ENCODE measurements at places on chromosomes 2 and 18.

- ATAC-seq, result no peak
Observed at GRCh38 chr2:152005607-152006006, 93.2 kb downstream of the CACNB4 start.

GRCh38 chr2:71474116-71474743 lies 20.9 kb downstream of the DYSF start:
- no peak for ATAC-seq

GRCh38 chr2:222732489-222733178 lies 61.2 kb downstream of the MOGAT1 start:
- ATAC-seq, result no peak

DNA sequence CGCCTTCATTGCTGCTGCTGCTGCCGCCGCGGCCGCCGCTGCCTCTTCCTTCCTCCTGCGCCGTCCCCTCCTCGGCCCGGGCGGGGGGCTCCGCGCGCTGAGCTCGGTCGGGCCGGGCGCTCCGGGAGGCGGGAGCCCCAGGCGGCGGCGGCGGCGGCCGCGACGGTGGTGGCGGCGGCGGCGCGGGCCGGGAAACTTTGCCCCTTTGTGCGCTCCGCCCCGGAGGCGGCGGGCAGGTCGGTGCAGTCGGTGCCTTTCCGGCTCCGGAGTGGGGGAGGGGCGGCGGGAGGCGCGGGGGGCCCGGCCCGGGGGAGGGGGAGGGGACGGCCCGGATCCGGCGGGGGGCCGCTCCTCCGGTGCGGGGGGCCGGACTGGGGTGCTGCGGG lies 205 bp downstream of the TET3 start:
- no peak for ATAC-seq

DNA sequence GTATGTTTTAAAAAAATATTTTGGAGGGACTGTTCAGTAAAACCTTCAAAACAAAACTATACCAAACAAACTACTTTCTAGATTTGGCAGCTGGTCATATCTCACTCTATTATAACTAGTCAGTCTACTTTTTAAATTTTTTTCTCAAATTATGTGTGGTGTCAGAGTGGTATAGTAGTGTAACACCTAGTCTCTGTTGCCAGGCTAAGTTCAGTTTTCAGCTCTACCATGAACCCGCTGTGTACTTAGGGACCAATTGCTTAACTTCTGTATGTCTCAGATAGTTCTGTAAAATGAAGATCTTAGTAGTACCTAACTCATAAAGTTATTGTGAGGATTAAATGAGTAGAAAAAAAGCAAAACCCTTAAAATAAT lies 54.3 kb downstream of the GPD2 start:
- ATAC-seq, result no peak

- no peak for ATAC-seq
Observed at GRCh38 chr2:235461763-235462414, 32.0 kb upstream of the AGAP1 start.

- peak; percentile 68 for ATAC-seq
Observed at GRCh38 chr2:159137511-159138241, 148.8 kb downstream of the WDSUB1 start.

- no peak for ATAC-seq
Observed at GRCh38 chr18:5710235-5710634, 166.4 kb upstream of the EPB41L3 start.

GRCh38 chr2:88671786-88672427 lies 19.6 kb upstream of the RPIA start:
- peak; percentile 72 for ATAC-seq

DNA sequence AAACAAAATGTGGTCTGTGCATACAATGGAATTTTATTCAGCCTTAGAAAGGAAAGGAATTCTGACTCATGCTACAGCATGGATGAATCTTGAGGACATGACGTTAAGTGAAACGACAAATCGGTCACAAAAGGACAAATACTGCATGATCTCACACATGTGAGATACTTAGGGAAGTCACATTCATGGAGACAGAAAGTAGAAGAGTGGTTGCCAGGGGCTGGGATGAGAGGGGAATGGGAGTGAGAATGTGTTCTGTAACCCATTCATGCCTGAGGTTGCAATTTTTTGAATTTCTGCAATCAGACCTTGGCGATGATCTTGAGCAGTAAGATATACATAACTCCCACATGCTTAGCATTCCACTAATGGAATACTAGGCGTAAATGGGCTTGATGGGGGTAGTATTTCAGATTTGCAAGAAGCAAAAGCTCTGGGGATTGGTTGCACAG lies 22.0 kb downstream of the FHL2 start:
- no peak for ATAC-seq

- peak; percentile 92 for ATAC-seq
Observed at GRCh38 chr2:232957657-232958090, 55.4 kb downstream of the NGEF start.

GRCh38 chr2:210445116-210445707 lies 31.3 kb downstream of the LANCL1 start:
- no peak for ATAC-seq

DNA sequence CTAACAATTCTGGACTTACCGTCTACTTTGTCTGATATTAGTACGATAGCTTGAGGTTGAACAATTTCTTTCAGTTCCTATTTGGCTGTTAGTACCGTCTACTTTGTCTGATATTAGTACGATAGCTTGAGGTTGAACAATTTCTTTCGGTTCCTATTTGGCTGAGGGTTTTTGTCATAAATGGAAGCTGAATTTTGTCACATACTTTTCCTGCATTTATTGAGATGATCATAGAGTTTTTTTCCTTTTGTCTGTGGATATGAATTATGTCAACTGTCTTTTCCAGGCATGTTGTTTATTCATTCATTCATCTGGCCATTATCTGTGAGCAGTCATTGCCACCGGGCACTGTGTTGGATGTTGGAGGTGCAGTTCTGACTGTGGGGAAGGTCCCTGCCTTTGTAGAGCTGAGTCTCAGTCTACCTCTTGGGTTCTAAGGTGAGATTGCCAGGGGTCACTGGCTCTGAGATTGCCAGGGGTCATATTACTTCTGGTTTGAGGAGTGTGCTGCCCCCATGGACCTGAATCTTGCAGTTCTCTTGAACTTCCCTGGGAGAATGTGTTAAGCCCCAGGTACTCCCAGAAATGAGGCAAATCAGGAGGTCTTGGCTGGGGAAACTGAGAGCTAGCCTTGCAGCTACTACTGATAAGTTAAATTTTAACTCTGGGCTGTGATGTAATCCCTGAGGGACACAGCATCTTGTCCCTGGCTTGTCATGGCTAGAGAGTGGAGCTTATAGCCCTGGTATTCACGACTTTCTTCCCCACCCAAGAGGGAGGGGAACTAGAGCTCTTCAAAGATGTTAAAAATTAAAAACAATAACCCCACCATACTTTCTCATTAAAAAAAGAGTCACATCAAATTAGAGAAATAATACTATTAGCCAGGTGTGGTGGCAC lies 89.1 kb upstream of the MBOAT2 start:
- no peak for ATAC-seq

- no peak for ATAC-seq
Observed at GRCh38 chr18:69635482-69635881, 234.8 kb downstream of the DOK6 start.

DNA sequence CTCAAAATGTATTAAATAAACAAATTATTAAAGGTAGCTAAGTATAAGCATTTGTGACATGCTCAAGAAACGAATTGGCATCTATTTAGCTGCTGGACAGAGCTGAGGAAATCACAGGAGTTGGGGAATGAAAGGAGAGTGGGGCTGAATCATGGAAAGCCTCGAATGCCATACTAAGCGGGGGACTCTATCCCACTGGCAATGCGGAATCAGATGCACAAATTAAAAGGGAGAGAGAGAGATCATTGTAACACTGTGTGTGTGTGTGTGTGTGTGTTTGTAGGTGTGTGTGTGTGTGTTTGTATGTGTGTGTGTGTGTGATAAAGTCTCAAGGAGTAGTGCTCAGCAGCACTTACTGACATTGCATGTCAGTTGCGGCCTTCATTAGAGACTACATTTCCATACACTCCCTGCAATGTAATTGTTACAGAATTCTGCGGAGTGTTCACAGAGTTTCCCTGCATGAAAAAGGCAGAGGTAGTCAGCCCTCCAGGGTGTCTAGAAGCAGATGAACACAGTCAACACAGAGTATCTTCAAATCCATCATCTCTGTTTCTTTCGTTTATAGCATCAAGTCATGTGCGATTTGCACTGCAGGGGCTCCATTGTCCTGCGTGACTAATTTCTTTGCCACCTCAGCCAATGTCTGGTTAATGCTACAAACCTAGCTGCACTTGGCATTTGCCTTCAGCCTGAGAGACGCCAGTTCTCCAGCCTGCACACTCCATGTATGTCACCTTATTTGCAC lies 111.7 kb upstream of the CYRIA start:
- no peak for ATAC-seq

DNA sequence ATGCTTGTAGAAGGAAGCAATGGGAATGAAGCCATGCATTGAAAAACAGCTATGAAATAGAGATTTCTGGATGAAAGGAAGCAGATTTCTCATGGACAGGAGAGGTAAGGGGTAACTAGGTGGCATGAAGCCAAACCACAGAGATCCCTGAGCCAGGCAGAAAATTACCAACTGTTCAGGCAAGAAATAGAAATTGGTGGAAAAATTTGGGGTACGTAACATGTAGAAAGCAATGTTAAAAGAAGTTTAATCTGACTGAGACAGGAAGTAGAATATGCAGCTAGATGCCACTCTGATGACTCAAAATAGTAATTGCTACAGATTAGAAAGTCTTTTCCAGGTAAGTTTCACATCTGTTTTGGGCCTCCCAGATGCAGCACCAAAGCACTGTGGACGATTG lies 928.5 kb upstream of the CELF4 start:
- no peak for ATAC-seq

Measured in esophagus mucosa (tissue), 1 donor.